ENCODE measurements at places on chromosomes 1 and 21. TPM values are rescaled to one million over a fixed set of nuclear protein-coding genes. Genes with fewer than 3 reads are reported as not detected.

- no peak for DNase-seq
Measured at GRCh38 chr1:69648486-69648885, 80.8 kb downstream of the LRRC7 start.

DNA sequence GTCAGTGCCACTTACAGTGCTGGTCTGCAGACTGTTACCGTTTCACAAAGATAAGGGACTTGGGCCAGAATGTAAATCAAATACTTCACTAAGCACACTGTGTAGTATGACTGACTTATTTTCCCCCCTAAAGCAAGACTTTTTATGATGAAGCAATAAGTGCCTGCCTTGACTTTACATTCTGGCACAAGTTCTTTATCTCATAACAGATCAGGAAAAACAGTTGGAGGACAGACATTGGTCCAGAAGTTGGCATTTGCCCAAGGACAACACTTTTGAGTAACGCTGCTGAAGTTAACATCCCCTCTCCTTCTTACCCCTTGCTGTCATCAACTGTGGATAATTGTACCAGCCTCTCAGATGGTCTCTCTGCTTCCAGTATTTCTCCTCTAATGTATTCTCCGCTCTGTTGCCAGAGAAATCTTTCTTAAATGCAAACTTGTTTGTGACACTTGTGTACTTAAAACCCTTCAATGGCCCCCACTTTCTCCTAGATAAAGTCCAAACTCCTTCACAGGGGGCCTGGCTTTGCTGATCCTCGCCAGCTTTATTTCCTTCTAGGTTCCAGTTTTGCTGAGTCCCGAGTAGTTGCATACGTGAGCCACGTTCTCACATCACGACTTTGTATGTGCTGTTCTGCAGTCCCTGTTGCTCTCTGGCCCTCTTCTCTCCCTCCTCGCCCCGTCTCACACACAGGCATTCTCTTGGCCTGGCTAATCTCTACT is 45.7 kb downstream of the S1PR1 start:
- no peak for DNase-seq

The BGLAP gene
- total RNA-seq = 0.42 TPM

The ZNF593OS gene
- not detected for total RNA-seq

The AMY2A gene
- not detected for total RNA-seq

DNA sequence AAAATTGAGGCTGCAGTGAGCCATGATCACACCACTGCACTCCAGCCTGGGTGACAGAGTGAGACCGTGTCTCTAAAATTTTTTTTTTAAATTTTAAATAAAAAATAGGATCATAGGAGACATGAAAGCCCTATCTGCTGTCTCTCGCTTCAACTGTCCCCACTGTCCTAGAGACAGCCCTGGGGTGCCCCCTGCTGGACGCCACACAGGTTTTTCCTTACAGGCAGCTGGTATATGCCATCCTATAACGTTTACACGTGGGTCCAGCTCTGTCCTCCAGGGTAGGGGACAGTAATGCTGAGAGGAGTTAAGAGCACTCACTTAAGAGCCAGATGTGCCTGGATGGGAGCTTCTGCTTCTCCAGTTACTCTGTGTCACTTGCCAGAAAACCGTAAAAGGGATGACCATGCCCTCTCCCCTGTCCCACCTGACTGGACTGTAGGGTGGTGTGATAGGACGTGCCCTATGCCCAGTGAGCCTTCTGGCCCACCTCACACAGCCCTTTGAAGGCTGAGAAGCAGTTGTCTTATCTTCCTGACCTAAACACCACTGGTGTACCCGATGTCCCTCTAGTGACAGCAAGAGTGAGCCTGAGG is 8.5 kb downstream of the FBXO2 start:
- no peak for DNase-seq

DNA sequence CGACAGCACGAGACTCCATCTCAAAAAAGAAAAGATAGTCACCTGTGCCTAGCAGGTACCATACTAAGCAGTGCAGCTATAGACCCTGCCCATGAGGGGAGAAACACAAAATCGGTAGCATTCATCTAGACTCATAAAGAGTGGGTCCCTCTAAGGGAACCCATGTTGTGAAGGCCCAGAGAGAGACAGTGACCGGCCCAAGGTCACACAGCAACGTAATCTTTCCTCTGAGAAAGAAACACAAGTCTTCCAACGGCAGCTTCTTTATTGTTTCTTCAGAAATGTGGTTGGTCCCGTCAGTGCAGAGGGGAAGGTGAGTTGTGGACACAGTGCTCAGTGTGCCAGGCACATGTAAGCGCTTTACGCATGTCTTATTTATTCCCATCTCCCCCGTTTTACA is 198.6 kb upstream of the TMEM51 start:
- no peak for DNase-seq

- DNase-seq = no peak
Measured at GRCh38 chr1:214843281-214843680, 239.3 kb upstream of the KCNK2 start.

DNA sequence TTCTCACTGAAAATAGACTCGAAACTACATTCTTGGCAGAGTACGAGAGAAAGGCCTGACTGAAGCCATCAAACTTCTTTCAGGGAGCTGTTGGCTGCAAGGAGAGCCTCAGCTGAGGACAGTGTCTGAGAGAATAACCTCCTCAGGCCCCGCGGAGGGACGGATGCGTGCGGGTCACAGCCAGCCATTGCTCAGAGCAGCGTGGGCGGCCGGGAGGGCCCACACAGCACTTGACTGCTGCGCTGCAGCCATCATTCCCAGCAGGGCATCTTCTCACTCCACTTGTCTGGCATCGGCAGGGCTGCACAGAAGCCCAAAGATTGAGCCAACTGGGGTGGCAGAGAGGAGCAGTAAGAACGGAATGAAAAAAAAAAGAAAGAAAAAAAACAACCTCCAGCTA is 113.5 kb downstream of the XCL2 start:
- DNase-seq = no peak

- no peak for DNase-seq
Measured at GRCh38 chr1:177238967-177239366, 68.2 kb downstream of the BRINP2 start.

The AMY1A gene
- total RNA-seq = not detected

The NBPF10 gene
- total RNA-seq = 4.7 TPM

- DNase-seq = no peak
Measured at GRCh38 chr1:230567221-230567575, 75.1 kb upstream of the COG2 start.

DNA sequence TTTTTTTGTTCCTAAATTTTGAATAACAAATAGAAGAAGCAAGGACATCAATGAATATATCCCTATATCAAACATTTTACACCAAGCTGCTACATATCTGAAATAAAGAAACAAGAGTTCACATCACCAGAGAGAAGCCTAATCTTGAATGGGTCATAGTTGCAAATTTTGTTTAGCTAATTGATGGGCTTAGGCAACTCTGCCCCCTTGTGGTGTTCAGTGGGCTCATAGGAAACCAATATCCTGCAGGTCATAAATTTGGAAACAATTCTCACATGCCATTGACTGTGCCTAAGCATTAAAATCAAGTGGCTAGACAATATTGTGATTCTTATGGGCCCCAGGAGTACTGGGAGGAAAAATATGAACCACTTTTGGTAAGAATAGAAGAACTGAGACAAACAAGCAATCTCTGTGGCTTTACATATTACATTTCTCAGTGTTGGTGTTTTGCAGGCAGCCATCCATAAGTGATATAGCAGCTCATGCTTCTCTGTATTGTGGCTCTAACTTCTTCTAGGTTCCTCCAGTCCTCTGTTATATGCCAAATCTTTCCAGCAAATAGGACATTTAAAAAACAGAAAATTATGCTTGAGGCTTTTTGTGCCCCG is 1262.8 kb upstream of the PRMT6 start:
- peak; percentile 4 for DNase-seq

DNA sequence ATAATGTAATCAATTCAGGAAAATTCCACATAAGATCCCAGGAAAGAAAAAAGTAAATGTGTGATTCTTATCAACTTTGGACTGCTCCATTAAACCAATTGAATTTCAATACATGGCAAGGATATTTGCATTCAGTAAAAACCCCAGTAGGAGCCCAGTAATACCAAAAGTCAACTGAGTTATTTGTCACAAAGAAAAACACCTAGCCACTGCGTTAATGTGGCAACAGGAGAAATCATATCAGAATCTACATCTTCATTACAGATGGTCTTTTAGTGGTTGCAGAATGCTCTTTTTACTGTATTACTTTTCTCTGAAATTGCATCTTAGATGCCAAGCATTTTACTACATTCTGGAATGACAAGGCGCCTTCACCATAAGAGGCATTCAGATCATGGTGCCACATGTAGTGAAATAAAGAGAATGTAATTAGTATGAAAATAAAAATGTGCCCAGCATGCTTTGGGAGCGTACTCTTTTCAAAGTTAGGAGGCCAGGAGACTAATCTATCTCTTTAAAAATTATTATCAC is 180.7 kb downstream of the PATJ start:
- DNase-seq = no peak

The PSMG1 gene
- 23.5 TPM for total RNA-seq

The NBPF12 gene
- total RNA-seq = 17.6 TPM

GRCh38 chr1:208235982-208236761 is 8.0 kb downstream of the PLXNA2 start:
- no peak for DNase-seq

The TRAPPC3 gene
- total RNA-seq = 43.9 TPM

The DIP2A gene
- 44.8 TPM for total RNA-seq

The TMIGD3 gene
- total RNA-seq = 0.74 TPM

The RRP15 gene
- total RNA-seq = 17.9 TPM
